NAMALWA (cell line): ENCODE measurements at places on chromosomes 1 and 21.

GRCh38 chr1:200336101-200336845, 73.6 kb downstream of the ZNF281 start:
- no peak for DNase-seq

DNA sequence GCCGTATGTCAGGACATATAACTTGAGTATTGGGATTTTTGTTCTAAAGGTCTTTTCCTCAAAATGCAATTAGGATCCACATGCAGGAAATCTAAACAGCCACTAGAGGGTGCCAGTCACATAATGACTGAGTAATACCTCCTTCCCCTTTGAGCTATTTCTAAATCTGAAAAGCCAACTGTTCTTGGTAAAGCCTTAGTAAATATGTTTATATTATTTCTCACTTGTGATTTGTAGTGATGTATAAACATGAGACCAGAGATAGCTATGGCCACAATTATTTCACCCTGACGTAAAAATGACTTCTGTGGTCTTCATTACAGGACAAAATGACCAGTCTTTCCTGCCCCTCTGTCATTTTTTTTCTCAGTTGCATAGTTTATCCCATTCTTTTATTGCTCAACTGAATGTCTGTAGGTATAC, 41.0 kb upstream of the DR1 start:
- peak; percentile 81 for DNase-seq

GRCh38 chr1:114561333-114561732, 20.1 kb downstream of the BCAS2 start:
- no peak for DNase-seq

- peak; percentile 37 for DNase-seq
Measured at GRCh38 chr21:41851090-41851790, 27.9 kb downstream of the PRDM15 start.

DNA sequence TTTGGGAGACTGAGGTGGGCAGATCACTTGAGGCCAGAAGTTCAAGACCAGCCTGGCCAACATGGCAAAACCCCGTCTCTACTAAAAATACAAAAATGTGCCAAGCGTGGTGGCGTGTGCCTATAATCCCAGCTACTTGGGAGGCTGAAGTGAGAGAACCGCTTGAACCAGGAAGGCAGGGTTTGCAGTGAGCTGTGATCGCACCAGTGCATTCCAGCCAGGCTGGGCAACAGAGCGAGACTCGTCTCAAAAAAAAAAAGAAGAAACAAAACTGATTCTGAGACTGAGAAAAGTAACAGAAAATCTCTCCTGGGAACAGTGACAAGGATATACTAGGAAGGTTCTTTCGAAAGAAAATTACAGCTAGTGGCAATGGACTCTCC, 20.9 kb downstream of the USP48 start:
- peak; percentile 73 for DNase-seq

- DNase-seq = no peak
Measured at GRCh38 chr21:29186246-29186645, 55.8 kb downstream of the MAP3K7CL start.

- peak; percentile 69 for DNase-seq
Measured at GRCh38 chr1:29235955-29236711, at the start of gene PTPRU. PTPRU (plus strand) TSS chr1:29236522; CDS start chr1:29236645, 123 bp downstream.

DNA sequence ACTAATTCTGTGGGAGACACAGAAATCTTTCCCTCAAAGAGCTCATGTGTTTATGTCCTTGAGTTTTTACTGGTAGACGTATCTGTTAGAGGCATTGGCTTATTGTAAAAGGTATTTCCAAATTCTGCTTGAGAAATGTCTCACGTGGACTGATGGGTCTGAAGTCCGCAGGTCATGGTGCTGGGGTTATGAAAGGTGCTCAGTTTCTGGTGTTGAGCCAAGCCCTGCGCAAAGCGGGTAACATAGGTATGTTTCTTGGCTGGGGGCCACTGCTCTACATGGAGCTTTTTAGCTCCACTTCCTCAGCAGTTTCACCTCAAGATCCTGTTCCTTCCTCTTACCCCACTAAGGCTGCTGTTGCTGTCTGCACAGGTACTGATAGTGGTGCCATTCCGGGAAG, 10.8 kb downstream of the UTP25 start:
- no peak for DNase-seq

DNA sequence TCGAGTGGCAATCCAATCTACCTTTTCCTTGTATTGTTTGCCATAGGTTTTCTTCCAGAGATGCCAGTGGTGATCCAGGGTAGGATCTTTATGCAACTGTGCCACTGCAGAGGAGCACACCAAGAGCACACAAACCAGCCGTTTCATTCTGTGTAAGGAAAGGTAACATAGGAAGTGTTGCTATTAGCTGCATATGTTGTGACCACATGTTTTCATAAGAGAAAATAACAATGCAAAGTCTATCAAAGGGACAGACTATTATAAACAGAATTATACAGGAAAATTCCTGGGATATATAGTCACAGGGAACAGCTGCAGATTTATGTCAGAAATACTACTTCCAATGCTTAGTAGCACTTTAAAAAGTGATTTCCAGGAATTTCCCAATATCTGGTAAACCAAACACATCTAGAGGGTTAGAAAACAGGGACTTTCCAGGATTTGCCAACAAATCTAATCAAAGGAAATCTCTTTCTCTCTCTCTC, 919 bp downstream of the CTSS start:
- DNase-seq = peak; percentile 56

GRCh38 chr1:178634445-178634844, 90.6 kb upstream of the RALGPS2 start:
- DNase-seq = no peak

GRCh38 chr1:113860891-113861290, 10.6 kb downstream of the PTPN22 start:
- DNase-seq = no peak

DNA sequence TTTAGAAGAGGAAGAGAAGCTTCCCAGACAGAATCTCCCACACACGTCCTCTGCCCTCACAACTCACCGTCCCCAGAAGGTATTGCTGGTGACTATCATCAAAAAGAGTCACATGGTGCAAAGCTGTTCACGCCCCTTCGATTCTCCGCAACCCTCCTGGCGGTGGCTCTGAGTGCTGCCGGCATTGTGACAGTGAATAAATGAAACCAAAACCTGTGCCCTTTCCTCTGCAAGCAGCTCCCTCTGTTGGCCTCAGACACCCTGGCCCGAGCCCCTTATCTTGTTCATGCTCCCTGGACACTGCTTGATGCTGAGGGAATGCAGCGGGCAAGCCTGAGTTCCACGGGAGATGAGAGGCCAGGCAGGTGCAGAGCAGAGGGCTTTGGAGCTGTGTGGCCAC, 510.3 kb downstream of the NPHP4 start:
- DNase-seq = no peak

DNA sequence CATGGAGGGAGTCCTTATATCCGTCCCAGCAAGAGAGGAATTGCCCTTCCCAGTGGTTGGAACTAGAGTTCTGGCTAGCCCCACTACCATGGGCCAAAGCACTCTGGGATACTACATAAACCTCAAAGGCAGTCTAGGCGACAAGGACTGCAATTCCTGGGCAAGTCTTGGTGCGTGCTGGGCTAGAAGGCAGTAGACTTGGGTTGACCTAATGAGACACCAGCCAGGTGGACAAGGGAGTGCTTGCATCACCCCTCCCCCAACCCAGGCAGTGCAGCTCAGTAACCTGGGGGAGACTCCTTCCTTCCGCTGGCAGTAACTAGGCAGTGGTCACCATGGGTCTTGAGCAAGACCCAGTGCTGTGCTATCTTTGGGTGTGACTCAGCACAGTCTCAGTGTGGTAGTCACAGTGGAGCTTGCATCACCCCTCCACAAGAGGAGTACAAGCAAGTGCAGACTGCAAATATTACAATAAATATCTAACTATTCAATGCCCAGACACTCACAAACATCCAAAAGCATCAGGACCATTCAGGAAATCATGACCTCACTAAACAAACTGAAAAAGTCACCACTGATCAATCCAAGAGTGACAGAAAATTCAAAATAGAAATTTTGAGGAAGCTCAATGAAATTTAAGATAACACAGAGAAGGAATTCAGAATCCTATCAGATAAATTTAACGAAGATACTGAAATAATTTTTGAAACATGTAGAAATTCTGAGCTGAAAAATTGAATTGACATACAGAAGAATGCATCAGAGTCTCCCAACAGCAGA, 84.7 kb upstream of the LYPLAL1 start:
- DNase-seq = peak; percentile 11

- no peak for DNase-seq
Measured at GRCh38 chr1:108117945-108118902, 81.9 kb downstream of the SLC25A24 start.

DNA sequence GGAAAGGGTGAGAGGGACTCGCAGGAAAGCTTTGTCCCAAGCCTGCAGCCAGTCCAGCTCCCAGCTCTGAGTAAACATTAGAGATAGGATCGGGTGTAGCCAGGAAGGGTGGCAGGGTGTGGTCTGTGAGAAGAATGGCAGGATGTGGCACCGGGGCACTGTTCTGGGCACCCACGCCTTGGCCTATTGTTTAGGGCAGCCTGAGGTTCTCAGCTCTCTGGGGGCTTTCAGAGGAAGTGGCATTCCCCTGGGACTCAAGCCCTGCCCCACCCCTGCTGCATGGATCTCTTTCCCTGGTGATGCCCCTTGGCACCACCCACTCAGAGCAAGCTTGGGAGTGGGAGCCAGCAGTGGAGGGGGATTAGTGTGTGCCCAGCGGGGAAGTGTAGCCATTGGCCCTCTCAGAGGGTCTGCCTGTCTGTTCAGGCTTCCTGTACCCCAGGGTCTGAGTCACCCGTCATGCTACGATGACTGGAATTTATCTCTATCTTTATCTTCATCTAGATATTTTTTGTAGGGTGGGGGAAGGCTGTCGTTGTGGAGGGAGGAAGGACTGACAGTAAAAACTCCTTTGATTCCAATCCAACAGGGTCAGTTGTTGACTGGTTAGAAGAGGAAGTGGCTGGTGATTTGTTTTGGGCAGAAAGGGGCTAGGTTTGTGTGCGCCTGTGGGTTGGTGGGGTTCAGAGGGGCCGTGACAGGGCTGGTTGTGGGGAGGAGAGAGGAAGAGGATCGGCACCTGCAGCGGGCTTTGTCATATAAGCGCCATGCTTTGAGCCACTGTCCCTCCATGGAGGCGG, 31.6 kb downstream of the SOX13 start:
- DNase-seq = no peak

DNA sequence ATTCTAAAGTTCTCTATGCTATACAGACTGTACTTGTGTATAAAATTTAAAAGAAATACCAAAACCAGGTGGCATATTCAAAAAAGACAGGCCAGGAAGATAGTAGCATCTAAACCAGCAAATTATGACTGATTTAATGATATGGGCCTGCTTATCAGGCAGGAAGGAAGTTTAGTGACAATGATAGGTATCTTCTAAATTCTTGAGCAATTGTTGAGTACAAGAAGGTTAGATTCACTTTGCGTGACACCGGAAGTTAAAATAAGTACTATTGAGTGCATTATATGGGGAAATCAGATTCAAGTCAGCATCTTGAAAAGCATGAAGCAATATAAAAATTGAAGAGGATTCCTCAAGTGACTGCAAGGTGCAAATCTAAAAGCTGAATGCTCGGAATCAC, 186.8 kb upstream of the RGS18 start:
- no peak for DNase-seq

DNA sequence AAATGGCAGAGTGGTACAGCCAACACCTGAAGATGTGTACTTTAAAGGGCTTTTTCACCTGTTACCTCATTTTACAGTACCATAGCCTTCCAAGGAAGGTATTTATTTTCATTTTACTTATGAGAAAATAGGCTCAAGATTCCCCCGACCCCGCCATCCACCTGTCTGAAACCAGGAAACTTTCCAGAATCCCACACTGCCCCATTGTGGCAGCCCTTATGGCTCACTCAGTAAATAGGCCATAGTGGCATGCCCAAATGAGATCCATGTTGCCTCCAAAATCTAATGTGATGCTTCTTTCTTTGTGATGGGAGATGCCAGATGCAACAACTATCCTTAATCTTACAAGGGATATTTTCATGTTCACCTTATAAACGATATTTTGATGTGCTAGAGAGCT, 97.8 kb downstream of the EBNA1BP2 start:
- no peak for DNase-seq

DNA sequence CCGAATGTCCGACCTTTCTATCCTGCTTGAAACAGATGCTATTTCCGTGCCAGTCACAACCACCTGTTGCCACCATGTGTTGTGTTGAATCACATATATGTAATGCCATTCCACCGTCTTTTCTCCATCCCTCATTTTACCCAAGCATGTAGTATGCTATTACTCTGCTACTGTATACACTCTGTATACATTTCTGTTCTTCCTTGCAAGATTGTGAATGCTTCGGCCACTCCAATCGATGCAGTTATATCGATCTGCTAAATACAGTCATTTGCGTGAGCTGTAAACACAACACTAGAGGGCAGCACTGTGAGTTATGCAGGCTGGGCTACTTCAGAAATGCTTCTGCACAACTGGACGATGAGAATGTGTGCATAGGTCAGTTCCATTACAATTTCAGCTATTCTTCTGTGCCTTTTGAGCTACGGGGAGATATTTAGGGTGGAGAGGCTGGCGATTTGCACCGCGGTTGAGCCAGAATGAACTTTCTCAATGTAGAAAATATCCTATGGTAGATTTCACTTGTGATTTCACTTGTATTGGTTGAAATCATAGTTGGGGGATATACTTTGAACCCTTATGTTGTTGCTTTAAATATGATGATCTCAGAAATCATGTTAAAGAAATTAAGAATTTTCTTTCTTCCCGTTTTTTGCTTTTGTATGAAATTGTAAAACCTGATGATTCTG, 289.8 kb downstream of the NTNG1 start:
- DNase-seq = peak; percentile 68

DNA sequence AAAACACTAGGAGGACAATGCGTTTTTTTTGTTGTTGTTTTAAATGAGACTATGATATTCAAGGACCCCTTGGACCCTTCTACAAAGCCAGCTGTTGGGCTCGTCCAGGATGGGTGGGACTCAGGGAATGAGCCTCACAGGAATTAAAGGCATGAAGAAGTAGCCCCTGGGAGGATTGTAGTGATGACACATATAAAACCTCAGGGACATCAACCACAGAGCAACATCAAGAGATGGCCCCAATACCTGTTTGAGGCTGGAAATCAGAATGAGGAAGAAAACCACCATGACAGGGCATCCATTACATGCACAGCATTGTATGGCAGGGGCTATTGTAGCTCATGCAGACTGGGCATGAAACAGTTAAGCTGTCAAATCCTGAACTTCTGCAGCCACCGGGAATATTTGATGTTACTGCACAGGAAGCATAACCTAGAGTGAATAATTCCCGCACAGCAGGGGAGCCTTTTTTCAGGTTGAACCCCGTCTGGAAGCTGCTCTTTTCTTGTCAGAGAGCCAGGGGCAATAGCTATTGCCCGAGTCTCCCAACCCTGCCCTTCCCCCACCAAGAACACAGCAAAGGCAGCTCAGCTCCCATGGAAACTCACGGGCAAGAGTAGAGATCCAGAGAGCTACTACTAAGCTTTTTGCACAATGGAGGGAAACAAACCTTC, 140.2 kb upstream of the FGGY start:
- no peak for DNase-seq

- no peak for DNase-seq
Measured at GRCh38 chr21:25062061-25062460, 545.2 kb downstream of the MRPL39 start.

DNA sequence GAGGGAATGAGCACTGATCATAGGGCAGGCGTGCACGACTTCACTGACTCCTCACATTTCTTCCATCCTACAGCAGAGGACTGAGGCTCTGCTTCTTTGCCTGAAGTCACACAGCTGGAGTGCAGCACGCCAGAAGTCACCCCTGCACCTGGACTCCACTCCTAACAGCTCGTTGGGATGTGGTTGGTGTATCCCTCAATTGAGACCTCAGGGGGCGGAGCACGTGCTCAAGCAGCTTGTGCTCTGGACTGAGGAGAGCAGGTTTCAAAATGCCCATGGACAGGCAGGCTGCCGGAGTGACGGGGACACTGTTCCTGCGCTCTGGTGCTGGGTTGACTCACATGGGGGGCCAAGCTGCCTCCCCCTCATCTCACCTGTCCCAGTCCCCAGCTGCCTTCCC, 13.9 kb downstream of the CHIT1 start:
- DNase-seq = no peak
